ENCODE measurements at places on chromosomes 12 and 14.

GRCh38 chr12:47085815-47086252 lies 6.1 kb upstream of the AMIGO2 start:
- no peak for DNase-seq

DNA sequence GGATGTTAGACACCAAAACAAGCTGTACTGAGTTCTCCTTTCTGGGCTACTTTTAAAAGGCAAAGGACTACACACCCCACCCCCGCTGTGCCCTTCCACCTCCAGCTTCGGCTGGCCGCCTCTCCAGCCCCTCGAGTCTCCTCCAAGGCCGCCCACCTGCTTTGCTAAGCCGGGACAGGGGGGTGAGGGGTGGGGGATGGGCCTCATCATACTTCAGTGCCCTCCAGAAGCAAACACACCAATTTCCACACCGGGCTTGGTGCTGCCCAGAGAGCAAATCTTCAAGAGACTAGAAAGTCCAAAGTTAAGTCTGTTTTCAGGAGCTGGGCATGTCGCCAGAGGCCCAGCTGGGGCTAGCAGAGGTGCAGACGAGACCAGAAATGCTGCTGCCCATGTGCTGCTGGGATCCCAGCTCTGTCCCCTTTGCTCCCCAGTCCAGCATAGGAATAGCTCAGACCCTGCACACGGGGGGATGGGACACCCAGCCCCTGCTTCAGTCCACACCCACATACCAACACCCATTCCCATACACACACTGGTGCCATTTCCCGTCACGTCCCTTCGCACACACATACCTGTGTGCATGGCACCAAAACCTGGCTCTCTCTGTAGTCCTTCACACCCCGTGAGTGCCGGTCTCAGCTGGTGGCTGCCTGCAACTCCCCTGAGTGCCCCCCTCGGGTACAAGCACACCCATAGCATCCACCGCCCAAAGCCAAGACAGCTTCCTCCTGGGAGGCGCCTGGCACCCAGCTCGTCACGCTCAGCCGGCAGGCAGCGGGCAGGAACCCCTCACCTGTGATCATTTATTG lies 1.0 kb downstream of the SLC6A12 start:
- DNase-seq = no peak

GRCh38 chr14:64541972-64542835 lies 1.7 kb downstream of the HSPA2 start:
- no peak for DNase-seq

GRCh38 chr14:55500219-55500701 lies 59.8 kb upstream of the TBPL2 start:
- DNase-seq = no peak

GRCh38 chr12:18345021-18345735 lies 83.9 kb downstream of the PIK3C2G start:
- no peak for DNase-seq

GRCh38 chr12:113425960-113426453 lies 3.8 kb downstream of the SDSL start:
- DNase-seq = no peak

DNA sequence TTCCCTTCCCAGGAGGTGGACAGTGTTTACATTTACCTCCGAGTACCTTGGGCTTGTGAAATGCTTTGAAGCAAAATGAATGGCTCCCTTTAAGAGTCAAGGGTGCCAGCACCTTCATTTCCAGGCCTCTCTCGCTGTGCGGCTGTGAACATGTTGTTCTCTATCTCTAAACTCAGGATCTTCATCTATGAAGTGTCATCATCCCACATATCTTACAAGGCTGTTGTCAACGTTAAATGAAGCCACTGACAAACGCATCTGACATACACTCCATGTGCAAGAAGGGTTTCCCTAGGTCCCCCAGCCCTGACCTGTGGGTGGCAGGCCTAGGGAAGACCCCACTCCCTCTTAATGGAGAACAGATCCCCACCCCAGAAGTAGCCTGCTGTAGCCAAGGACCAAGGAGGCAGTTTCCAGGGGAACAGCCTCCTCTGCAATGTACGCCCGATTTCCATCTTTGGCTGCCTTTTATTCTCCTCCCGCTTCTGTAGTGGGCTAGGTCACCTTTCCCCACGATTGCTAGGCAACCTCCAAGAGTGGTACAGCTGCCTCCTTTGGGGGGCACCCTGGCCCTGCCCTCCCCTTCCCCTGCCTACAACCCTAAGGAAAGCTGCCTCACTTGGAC lies 7.6 kb downstream of the ACTN1 start:
- no peak for DNase-seq

DNA sequence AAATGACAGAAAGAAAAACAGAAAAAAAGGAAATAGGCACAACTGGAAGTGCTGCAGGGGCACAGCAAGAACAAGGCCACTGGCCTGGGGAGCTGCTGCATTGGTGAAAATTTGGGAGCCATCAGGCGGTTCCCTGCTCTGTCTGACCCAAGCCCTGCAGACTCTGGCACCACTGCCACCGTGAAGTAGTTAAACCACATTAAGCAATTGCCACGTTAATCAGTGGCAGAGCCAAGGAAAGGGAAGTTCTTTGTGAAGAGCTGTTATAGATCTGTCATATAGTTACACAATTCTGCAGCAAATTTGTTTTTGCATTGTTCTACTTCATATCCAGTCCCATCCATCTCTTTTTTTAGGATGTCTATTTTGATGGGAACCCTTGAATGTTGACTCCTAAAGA lies 915.3 kb downstream of the FSCB start:
- no peak for DNase-seq

DNA sequence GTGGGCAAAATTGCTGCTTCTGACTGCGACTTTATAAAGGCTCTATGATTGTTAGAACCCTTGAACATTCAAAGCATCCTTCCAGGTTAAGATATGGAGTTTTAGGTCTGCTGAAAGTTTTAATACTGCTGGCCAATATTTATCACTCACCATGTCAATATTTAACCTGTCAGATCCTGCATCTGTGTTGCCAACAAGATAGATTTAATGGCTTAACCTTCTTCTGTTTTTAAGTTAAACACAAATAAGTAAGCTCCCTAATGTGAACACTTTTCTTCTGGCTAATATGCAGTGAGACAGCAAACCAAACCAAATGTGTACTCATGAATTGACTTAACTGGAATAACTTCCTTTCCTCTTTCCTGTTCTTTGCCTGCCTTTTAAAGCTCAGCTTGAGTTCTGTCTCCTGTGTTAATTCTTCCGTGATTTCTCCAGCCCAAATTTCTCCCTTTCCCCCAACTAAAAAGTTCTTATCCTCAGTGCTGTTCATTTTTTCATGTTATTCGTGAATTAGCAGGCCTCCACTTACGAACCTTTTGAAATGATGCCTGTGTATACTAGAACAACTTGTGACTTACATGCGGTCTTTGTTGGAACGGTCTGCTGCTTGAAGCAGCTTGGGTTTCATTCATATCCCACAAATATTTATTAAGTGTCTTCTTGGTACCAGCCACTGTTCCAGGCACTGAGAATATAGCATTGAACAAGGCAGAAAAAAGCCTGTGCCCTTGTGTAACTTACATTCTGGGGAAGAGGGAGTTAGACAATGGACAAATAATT lies 9.1 kb downstream of the FBXW8 start:
- no peak for DNase-seq

DNA sequence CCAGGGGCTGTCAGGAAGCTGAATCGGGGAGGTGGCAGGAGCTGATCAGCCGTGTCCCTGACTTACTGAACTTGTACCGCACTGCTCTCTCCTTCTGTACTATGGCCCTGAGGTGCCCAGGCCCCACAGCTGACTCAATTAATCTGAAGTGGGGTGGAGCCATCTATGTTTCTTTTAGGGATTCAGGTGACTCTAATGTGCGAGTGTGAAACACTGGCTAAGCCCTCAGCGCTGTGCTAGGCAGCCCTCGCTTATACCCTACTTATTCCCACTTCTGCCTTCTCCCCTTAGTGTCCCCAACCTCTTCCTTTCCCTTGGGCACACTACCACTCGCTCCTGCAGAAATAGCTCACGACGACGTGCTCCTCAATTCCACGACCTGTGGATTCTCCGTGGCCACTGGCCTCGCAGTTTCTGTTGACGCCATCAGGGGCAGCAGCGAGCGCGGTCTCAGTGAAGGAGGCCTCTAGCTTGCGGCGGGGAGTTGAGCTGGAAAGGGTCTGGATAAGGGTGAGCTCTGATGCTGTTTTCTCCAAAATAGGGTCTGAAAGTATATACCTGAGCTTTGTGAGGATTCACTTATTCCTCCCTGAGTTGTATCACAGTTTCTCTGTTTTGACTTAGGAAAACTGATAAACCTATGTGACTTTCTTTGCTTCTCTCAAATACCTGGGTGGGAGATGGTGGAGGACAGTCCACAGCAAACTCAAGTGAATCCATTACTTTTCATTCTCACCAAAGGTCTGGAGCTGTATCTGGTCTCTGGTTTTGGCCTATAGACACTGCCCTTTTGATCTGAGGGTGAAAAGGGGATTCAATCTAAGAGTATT lies 167.6 kb downstream of the SLC41A2 start:
- peak; percentile 9 for DNase-seq

- DNase-seq = no peak
These were observed 230.4 kb downstream of the SPTSSA start for GRCh38 chr14:34231626-34232025.
